ENCODE measurements at places on chromosomes 5 and 9. TPM values are rescaled to one million over a fixed set of nuclear protein-coding genes. Genes with fewer than 3 reads are reported as not detected.
A peak's percentile ranks its signal among the peaks of the same experiment; 100 is the strongest.

NKD2 gene
- 0.47 TPM for total RNA-seq

PHF24 gene
- total RNA-seq = not detected

DNA sequence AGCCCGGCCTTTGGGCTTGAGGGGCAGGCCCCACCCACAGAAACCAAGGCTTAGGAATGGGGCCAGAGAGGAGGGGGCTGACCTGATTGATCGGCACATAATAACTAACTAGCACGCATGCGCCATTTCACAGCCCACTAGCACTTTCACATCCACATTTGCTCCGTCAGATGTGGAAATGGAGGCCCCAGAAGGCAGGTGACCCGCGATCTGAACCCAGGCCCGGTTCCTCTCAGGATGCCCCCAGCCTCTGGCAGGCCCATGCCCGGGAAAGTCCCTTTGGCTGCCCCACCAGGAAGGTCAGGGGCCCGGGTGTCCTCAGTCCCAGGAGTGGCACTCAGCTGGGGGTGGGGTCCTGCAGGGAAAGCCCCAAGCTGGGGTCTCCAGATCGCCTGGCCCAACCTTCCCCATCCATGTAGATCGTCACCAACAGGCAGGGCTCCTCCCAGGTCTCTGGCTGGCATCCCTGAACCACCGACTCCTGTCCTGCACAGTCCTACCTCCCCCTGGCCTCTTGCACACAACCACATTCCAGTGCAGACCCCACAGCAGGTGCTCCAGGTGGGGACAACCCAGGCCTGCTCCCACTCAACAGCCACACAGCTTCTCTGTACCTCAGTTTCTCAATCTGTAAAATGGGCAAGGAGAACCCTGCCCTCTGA is 46.7 kb downstream of the VAV2 start:
- no peak for DNase-seq

- DNase-seq = peak; percentile 43
Observed at GRCh38 chr5:54738118-54738972, 220.8 kb downstream of the SNX18 start.

DNA sequence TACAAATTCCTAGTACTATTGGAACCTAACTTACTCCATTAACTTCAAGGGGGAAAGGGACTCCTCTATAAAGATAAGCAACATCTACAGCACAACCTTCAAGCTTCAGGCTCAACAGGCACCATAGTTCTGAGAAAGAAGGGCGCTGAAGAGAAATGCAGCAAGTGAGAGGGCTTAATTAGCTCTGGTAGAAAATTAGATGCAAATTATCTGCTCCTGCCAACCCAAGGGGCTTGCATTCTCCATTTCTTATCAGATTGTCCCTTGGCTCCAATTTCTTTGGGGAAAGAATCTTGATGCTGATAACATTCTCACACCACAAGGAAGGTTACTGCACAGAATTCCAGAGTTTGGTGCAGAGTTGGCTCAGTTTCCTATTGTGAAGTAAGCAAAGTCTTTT is 214.6 kb downstream of the GABRG2 start:
- no peak for DNase-seq

DNA sequence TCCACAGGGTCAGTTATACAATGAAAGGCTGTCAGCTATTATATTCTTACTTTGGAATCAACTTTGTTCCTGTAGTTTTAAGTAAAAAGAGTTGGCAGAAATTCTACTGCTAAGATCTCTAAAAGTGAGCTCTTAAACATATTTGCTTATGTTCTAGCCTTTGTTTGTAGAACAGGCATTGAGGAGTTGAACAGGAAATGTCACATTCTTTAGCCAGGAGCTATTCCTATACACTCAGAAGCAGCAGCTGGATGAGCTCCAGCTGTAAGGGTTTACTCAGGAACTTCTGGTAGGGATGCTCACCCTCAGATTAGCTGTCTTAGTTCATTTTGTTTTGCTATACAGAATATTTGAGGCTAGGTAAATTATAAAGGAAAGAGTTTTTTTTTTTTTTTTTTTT is 22.4 kb upstream of the SPINK14 start:
- peak; percentile 41 for DNase-seq

GRCh38 chr9:137188086-137188489 is 272 bp downstream of the ANAPC2 start:
- no peak for DNase-seq

- no peak for DNase-seq
Observed at GRCh38 chr5:94746731-94747124, 128.3 kb downstream of the SLF1 start.

DNA sequence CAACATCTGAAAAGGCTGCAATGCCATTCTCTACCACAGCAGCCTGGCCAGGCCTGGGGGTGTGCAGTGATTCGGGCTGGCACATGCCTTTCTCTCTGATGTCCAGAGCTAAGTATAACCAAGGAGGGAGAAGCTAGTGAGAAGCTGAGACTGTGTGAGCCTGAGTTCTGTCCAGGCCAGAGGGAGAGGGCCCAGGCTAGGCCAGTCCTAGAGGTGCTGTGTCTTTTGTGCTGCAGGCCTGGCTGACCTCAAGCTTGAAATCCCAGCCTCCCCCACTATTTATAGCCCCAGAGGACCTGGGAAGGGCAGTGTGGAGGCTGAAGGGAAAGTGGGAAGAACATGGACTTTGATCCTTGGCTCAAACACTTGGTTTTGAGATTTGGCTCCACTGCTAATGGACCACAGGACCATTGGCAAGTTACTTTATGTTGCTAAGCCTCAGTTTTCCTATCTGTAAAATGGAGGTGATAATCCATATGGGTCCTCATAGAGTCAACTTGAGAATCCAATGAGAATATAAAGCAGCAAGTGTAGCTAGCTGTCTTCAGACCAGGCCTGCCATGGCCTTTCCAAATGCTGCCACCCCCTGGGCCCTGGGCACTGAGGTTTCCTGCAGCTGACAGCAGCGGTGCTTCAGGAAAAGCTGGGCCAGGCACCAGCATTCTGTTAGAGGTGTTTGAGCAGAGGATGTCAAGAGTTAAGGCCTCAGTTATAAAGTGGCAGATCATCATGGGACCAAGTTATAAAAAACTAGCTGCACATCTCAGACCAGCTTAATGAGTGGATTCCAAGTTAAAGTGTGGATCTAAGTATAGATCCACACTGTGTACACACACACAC is 21.1 kb downstream of the BNIP1 start:
- DNase-seq = no peak

- no peak for DNase-seq
Observed at GRCh38 chr5:167773668-167774301, 517.7 kb upstream of the WWC1 start.

Measured in Calu3 (cell line).